ENCODE measurements at places on chromosomes 16 and 17.

DNA sequence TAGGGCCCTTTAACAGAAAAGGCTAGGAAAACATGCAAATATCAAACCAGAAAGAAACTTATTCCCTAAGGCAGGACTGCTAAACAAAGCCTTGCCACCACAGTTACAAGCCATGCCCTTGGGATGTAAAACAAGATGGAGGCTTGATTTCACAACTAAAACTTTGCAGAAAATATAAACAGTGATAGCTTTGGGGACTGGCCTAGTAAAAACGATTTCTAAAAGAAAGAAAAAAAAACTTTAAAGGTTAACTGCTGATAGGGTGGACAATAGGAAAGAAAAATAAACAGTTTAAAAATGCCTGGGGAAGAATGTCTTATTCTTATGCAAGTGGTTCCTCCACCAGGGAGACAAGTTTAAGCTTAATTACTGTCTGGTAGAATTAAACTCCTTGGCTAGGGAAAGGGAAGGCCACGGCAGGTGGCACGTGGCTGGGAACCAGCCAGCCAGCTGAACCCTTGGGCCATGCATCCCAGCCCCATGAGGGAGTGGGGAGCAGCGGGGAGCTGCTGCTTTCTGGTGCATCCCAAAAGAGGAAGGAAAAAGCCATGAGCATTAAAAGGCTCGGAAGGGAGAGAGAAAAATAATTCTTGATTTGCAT, 10.7 kb upstream of the TMC5 start:
- H3K36me3 ChIP-seq, result no peaks in the 10 kb centered on the region
- H3K27ac ChIP-seq, result no peak overlapping the region
- DNase-seq, result no peak
- no peaks in the 10 kb centered on the region for H3K4me1 ChIP-seq
- peaks cover 12% of the 10 kb centered on the region for H3K27me3 ChIP-seq

- no peak overlapping the region for H3K27ac ChIP-seq
- H3K27me3 ChIP-seq, result no peaks in the 10 kb centered on the region
- no peak overlapping the region for H3K4me3 ChIP-seq
- H3K36me3 ChIP-seq, result peaks cover 71% of the 10 kb centered on the region
- DNase-seq, result no peak
- H3K4me1 ChIP-seq, result no peaks in the 10 kb centered on the region
Measured at GRCh38 chr17:42817866-42818265, 6.2 kb downstream of the BECN1 start.

DNA sequence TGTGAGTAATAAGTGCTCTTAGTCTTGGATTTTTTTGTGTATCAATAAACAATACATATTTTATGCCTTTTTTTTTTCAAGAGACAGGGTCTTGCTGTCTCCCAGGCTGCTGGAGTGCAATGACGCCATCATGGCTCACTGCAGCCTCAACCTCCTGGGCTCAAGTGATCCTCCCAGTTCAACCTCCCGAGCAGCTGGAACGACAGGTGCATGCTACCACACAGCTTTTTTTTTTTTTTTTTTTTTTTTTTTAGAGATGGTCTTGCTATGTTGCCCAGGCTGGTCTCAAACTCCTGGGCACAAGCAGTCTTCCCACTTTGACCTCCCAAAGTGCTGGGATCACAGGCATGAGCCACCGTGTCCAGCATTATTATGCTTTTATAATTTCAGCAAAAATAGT, 13.0 kb downstream of the ACSF2 start:
- DNase-seq, result no peak
- H3K4me1 ChIP-seq, result no peaks in the 10 kb centered on the region
- H3K36me3 ChIP-seq, result no peaks in the 10 kb centered on the region

GRCh38 chr17:70564006-70564620, 394.8 kb downstream of the KCNJ2 start:
- no peak for DNase-seq
- no peaks in the 10 kb centered on the region for H3K27me3 ChIP-seq
- no peak overlapping the region for H3K27ac ChIP-seq

- H3K36me3 ChIP-seq, result no peaks in the 10 kb centered on the region
- peaks cover 10% of the 10 kb centered on the region for H3K4me1 ChIP-seq
- peak; percentile 71 for DNase-seq
Measured at GRCh38 chr17:74427048-74427762, 4.7 kb upstream of the GPRC5C start.
